AG09319 (cell line): ENCODE measurements at places on chromosomes 13 and 19.

DNA sequence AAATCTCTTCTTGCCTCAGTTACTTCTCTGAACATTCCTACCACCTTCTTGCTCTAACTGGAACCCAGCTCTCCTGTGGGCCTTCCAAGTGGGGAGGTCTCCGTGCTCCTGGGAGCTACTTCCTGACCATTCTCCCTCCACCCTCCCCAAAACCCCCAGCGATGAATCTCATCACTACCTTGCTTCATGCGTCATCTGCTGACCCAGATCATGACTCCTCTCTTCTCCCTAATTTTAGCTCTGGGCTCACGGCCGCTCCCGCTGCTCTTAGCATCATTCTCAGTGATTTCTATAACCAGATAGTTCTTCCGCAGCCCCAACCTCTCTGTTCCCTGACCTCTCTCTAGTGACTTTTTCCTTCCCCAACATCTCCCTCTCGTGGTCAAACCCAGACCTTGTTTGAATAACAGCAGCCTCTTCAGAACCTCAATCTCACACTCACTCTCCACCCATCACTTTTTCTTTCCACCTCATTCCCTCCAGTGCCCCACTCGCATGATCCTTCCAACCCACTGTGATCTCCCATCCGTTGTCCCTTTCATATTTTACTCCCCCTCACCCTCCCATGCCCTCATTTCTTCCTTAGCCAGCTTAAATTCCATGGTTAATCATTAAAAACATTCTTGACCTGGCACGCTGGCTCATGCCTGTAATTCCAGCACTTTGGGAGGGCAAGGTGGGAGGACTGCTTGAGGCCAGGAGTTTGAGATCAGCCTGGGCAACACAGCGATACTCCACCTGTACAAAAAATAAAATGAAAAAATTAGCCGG lies 21.8 kb downstream of the MRPS12 start:
- DNase-seq: no peak

DNA sequence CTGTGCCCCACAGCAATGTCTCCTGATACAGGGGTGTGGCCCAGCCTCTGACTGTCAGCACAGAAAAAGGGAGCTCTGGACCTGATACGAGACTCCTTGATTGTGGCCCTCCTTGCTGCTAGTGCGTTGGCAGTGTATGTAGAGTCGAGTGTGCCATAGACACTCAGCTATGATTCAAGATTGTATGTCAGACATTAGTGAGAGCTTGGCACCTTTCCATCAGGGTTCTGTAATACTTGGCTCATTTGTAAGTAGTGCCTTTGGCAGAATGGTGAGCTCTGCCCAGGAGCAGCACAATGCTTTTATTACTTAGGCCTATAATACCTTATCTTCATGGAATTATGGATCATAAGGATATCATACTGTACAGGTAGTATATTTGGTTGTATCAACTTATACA lies 83.4 kb downstream of the ATP8A2 start:
- DNase-seq: no peak

DNA sequence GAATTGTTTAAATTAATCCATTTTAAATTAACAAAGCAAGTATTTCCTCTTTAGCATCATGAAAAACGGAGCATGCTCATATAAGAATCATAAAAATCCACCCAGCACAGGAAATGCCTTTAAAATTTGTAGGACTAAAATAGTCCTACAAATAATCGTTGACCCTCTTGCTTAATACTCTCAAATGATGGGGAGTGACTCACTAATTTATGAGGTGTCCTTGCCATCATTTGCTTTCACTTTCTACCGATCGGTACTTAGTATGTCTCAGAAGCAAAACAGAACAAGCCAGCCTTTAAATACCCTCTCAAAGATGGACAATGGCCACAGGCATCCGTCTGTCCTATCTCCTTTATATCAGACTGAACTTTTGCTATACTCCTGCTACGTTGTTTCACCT lies 97.2 kb downstream of the SUCLA2 start:
- no peak for DNase-seq

DNA sequence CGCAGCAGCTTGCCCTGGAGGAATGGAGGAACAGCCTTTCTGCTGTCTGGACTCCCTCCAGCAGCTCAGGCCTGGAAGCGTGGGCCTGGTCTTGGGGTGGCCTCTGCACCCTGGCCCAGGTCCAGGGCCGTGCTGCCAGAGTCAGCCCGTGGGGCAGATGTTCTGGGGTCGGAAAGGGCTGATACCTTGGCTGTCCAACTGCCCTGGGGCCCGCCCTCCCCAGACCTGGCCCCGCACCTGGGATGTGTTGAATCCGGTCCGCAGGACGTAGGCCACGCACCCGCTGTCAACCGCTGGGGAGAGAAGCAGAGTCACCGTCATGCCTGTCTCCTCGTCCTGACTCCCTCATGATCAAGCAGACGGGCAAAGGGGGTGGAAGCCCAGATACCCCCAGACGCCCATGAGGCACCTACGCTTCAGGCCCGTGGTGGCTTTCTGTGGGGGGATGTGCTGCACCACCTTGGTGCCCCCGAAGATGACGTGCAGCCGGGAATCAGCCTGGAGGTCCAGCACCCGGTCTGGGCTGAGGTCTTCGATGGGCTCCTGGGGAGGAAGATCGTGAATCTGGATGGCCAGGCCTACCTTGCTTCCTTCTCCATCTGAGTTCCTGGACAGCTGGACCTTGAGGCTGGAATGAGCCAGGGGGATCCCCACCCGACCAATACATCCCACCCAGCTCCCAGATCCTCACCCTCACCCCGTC lies 7.7 kb downstream of the ATP13A1 start:
- DNase-seq: no peak

DNA sequence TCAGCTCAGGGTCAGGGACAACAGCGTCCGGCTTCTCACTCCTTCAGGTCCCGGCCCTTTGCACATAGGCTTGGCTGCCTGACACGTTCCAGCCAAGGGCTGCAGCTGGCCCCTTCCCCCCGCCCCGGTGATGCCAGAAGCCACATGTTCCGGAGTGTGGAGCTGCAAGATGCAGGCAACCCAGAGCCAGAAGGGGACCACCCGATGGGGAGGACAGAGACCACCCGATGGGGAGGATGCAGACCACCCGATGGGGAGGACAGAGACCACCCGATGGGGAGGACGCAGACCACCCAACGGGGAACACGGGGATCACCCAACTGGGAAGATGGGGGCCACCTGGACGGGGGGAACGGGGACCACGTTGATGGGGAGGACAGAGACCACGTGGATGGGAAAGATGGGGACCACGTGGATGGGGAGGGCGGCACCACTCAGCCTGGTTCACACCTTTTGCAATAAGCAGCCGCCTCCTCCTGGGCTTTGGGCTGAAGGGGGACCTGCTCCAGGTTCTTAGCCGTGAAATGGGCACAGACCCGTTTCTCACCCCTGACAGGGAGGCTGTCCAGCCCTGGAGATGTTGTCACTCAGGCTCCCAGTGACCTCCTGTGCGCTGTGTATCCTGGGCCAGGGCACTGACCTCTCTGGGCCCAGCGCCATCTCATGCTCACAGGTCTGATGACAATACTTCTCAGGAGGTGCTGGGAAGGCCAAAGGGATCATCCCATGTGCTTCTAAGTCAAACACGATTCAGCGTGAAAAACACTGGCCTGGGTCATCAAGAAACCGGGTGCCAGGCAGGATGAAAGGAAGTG lies 34.5 kb downstream of the C13orf46 start:
- DNase-seq: no peak

DNA sequence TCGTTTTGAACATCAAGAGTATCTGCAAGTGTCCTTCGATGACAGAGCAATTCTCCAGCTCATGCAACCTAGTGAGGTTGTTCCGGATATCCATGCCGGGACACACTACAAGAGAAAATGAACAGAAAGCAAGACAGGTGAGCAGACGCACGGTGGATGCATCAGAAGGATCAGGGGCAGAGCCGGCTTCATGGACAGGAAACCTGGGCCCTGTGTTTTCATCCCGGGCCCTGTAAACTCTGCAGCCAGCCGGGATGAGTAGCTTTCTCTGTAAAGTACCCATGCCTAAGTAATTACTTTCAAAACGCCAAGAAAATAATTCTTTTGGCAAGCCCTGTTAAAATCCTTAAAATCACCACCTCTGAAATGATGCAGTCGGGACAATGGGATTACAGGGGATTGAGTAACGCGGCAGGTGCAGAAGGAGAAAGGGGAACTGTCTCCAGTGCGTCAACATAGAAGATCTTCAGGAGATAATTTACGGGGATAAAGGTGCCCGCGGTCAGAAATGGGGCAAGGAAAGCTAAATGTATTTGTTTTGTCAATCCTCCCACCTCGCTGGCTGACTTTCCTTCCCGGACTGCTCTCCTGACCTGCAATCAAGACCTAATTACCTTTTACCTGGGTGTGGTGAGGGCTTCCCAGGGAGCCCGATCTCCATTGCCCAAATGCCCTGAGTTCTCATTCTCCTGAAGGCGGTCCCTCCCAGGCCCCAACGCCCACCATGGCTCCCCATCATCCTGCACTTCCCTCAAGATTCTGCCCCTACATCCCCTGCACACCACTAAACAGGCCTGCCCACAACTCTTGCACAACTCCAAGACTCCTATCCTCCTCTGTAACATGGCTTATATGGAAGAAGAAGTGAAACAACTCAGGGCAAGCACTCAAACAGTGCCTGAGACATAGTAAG lies 26.2 kb downstream of the INSR start:
- no peak for DNase-seq

GRCh38 chr13:98548230-98548629 lies 28.7 kb downstream of the STK24 start:
- DNase-seq: no peak

DNA sequence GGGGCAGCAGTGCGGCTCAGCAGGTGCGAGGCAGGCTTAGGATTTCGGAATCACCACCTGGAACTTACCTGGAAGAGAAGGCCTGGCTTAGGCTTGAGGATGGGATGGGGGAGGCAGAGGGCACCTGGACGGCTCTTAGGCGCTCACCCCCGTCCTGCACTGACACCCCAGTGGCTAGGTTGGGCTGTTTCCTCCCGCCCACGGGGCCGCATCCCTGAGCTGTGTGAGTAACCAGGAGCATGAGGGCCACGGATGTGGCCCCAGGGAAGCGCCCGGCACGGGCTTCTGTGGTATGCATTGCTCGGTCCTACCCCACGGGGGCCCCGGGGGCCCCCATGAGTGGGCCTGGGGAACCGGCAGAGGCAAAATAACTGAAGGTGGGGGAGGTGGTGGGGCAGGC lies 2.4 kb upstream of the NKPD1 start:
- DNase-seq: no peak

GRCh38 chr13:99892196-99892613 lies 79.4 kb downstream of the ZIC5 start:
- DNase-seq: no peak

GRCh38 chr13:80751854-80752253 lies 410.9 kb upstream of the SPRY2 start:
- DNase-seq: no peak

GRCh38 chr13:77299587-77299986 lies 27.3 kb downstream of the MYCBP2 start:
- no peak for DNase-seq

DNA sequence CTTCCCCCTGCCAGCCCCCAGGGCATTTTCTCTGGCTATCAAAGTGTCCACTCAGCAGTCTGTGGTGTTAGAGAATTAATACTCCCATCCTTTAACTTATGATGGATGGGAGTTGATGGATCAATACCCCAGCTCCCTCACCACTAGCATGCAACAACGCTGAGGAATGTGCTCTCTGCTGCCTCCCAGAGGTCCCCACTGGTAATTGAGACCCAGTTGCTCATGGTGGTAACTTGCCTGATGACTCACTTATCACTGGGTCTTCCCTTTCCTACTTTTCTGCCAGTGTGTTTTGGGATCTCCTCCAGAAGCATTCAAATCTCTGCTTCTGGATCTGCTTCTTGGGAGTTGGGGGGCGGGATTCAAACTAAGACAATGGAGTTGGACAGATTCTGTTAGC lies 20.3 kb upstream of the CACNA1A start:
- DNase-seq: no peak

- no peak for DNase-seq
These were observed 13.2 kb downstream of the SHANK1 start for GRCh38 chr19:50706387-50706786.

GRCh38 chr13:41639955-41640780 lies 182.8 kb downstream of the RGCC start:
- no peak for DNase-seq

DNA sequence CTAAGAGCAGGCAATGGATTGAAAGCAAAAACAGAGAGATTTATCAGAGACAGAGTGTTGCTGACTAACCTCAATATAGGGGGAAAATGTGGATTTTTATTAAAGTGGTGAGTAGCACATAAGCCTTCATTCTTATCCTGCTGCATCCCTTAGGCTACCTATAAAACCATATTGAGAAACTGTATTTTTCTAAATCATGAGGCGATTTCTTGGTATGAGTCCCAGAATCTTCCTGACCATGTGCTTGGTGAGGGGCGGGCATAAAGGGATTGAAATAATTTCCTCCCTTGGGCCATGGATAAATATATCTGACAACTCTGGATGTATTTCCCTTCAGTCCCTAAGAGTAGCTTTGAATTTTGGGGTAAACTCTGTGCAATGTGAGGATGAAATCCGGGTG lies 72.8 kb downstream of the EFNB2 start:
- no peak for DNase-seq

DNA sequence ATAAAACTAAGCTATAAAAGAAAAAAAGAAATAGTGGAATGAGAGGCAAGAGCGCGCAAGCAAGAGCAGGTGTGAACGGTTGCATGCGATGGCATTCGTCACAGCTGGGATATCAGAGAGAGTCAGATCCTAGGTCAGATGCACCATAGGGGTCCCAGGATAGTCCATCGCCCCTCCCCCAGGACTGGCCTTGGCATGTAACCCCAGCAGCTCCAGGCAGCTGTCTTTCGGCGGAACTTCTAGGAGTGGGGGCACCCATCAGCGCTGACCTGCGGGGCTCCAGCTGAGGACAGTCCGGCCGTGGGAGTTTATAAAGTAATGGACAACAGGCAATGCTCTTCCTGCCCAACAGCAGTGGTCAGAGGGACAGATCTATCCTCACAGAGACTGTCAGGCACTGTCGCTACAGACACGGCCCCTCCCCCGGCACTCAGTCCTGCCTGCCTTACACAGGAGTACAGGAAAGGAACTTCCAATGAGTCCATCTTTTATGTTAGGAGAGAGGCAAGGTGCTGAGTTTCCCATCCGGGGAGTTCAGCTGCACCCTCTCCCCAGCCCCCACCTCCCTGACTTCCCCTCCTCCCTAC lies 1.4 kb downstream of the SIAH3 start:
- no peak for DNase-seq

DNA sequence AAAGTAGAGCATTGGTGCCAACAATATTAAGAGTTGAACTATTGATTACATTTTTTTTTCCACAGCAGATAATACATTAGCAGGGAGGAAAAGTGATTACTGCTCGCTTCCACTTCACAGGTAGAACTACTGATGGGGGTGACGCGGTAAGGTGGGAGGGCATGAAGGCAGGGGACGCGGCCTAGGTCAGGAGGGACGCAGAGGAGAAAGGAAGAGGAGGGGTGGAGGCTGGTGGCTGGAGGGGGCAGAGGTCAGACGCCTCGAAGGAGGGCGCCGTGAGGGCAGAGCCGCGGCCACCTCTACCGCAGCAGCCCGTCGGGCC lies 287 bp upstream of the B3GLCT start:
- DNase-seq: no peak

- peak; percentile 78 for DNase-seq
These were observed 107.1 kb downstream of the UBL3 start for GRCh38 chr13:29743201-29743786.
